ENCODE measurements at places on chromosomes 4 and X. TPM values are rescaled to one million over a fixed set of nuclear protein-coding genes. Genes with fewer than 3 reads are reported as not detected.
A peak's percentile ranks its signal among the peaks of the same experiment; 100 is the strongest.

- DNase-seq, result no peak
- no peak overlapping the region for H3K4me3 ChIP-seq
- H3K4me1 ChIP-seq, result no peaks in the 10 kb centered on the region
- no peak overlapping the region for H3K27ac ChIP-seq
- H3K36me3 ChIP-seq, result no peaks in the 10 kb centered on the region
These were observed 179.9 kb downstream of the GABRG1 start for GRCh38 chr4:45944000-45944399.

GRCh38 chrX:39855748-39856129 lies 242.0 kb downstream of the BCOR start:
- H3K27ac ChIP-seq, result no peak overlapping the region
- no peak overlapping the region for H3K4me3 ChIP-seq
- DNase-seq, result no peak
- no peaks in the 10 kb centered on the region for H3K4me1 ChIP-seq
- no peaks in the 10 kb centered on the region for H3K36me3 ChIP-seq

DNA sequence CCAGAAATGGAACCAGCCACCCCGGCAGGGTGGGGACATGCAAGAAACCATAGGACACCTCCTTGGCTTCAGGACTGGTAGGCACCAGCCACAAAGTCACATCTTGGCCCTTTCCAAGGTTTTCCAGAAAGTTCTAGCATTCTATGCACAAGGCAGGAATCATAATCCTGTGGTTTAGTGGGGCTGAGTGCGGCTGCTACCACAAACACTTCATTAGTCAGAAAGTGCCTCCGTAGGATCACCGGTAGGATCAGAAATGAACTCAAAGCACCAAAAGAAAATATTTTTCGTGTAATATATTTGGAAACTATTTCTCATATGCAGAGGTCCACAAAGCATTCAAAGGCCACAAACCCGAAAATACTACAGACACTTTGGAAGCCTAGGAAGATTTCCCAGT lies 191.7 kb downstream of the PTTG2 start:
- no peaks in the 10 kb centered on the region for H3K36me3 ChIP-seq
- H3K4me3 ChIP-seq, result no peak overlapping the region
- H3K4me1 ChIP-seq, result peaks cover 24% of the 10 kb centered on the region
- no peaks in the 10 kb centered on the region for H3K27me3 ChIP-seq

GRCh38 chr4:119526786-119527550 lies 101.6 kb downstream of the PDE5A start:
- H3K36me3 ChIP-seq, result no peaks in the 10 kb centered on the region
- no peaks in the 10 kb centered on the region for H3K27me3 ChIP-seq
- DNase-seq, result no peak
- H3K27ac ChIP-seq, result no peak overlapping the region
- H3K4me3 ChIP-seq, result no peak overlapping the region
- H3K4me1 ChIP-seq, result no peaks in the 10 kb centered on the region

DNA sequence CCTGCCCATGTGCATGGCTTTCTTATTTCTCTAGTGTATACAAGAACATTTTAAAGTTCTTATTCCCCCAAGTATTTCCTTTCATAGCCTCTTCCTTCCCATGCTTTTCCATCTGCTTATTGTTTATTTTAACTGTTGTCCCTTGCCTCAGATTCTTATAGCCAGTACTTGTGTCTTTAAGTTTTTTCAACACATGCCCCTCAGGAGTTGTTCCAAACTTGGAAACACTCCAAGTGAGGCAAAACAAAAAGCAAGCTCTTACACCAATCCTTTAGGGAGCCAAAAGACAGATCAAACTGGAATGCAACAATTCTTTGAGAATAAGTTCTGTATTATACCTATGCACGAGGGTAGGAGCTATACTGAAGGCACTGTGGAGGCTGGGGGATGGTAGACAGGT lies 222.0 kb upstream of the STK26 start:
- no peak overlapping the region for H3K4me3 ChIP-seq
- DNase-seq, result no peak
- H3K27me3 ChIP-seq, result no peaks in the 10 kb centered on the region
- H3K27ac ChIP-seq, result no peak overlapping the region

DNA sequence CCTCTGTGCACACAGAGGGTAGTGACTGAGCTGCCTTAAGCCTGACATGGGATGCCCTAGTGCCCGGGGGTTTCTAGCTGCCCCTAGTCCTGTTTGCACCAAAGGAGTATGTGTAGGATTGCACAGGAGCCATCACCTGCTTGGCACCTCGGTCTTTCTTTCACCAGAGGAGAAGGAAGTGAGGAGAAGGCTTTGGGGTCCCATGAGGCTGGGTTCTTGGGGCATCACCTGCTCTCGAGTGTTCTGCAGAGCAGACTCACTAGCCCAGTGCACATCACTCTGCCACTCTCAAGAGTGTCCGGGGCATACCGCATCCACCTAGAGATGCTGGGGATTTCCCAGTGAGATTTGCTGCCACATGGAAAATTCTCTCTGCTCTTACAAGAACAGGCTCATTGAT lies 40.5 kb upstream of the GPR78 start:
- no peaks in the 10 kb centered on the region for H3K36me3 ChIP-seq
- H3K4me3 ChIP-seq, result no peak overlapping the region
- no peaks in the 10 kb centered on the region for H3K27me3 ChIP-seq
- H3K4me1 ChIP-seq, result peaks cover 62% of the 10 kb centered on the region
- no peak for DNase-seq
- H3K27ac ChIP-seq, result peak overlapping the region; percentile 86

DNA sequence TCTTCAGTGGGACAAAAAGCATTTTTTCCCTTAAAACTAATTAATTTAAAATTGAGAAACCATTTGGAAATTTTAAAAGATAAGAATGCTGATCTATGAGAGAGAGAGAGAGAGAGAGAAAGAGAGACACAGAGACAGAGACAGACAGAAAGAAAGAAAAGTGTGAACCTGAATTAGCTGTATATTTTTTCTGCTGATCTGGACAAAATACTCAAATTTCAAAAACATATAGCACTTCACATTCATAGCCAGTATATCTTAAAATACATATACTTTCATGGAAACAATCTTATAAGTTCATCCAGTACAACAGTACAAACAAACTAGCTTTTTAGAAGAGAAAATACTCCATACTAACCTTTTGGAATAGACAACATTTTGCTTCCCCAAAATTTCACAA lies 18.4 kb downstream of the ENOX2 start:
- peaks cover 2% of the 10 kb centered on the region for H3K4me1 ChIP-seq
- H3K36me3 ChIP-seq, result no peaks in the 10 kb centered on the region
- DNase-seq, result no peak
- H3K27me3 ChIP-seq, result no peaks in the 10 kb centered on the region
- no peak overlapping the region for H3K4me3 ChIP-seq
- H3K27ac ChIP-seq, result no peak overlapping the region

GRCh38 chrX:152343306-152343705 lies 107.8 kb downstream of the GABRA3 start:
- H3K4me1 ChIP-seq, result 0 out of 2 replicates have a peak, but pooled peaks cover 4% of the 10 kb centered on the region
- H3K27me3 ChIP-seq, result no peaks in the 10 kb centered on the region
- DNase-seq, result no peak

GRCh38 chrX:67328476-67328875 lies 215.3 kb upstream of the AR start:
- H3K4me1 ChIP-seq, result no peaks in the 10 kb centered on the region
- no peak overlapping the region for H3K27ac ChIP-seq
- H3K4me3 ChIP-seq, result no peak overlapping the region
- H3K36me3 ChIP-seq, result no peaks in the 10 kb centered on the region
- no peak for DNase-seq
- no peaks in the 10 kb centered on the region for H3K27me3 ChIP-seq

DNA sequence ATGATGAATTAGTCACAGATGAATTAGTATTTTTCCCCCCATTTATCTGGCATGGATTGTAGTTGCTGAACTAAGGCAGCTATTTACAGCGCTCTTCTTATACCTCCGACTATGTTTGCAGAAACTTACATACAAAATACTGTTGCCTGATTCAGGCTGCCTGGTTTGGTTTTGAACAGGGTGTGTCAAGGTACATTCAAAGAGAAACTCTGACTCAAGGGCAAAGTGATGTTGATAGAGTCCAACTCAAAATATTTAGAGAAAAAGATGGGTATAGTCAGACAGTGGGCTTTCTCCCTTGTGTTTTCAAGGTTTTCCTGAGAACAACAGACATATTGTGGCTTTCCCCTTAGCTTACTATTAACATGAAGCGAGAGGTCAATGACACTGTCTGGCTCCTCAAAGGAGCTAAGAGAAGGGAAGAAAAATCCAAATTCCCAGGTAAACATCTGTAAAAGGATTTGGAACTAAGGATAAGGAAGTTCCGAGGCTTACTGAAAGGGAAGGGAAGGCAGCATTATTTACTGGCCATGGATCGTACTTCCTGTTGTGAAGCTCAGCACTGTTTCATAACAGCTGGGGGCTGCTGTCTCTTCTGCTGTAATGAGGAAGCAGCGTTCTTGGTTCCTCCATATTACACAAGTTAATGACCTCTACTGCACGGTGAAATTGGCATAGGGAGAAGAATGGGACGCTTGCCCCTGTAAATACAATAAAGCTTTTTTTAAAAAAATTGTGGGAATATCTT lies 30.9 kb downstream of the FAM9C start:
- peaks cover 34% of the 10 kb centered on the region for H3K4me1 ChIP-seq
- H3K27ac ChIP-seq, result peak overlapping the region; percentile 34
- DNase-seq, result no peak
- no peaks in the 10 kb centered on the region for H3K36me3 ChIP-seq

GRCh38 chrX:18946157-18946556 lies 37.8 kb downstream of the PHKA2 start:
- no peak for DNase-seq
- H3K27me3 ChIP-seq, result no peaks in the 10 kb centered on the region
- H3K4me1 ChIP-seq, result no peaks in the 10 kb centered on the region
- no peak overlapping the region for H3K4me3 ChIP-seq
- no peak overlapping the region for H3K27ac ChIP-seq

GRCh38 chrX:11688201-11688600 lies 22.5 kb upstream of the ARHGAP6 start:
- H3K36me3 ChIP-seq, result no peaks in the 10 kb centered on the region
- no peaks in the 10 kb centered on the region for H3K4me1 ChIP-seq
- DNase-seq, result no peak
- H3K27me3 ChIP-seq, result no peaks in the 10 kb centered on the region
- H3K4me3 ChIP-seq, result no peak overlapping the region

GRCh38 chr4:22029803-22030202 lies 81.2 kb upstream of the KCNIP4 start:
- no peaks in the 10 kb centered on the region for H3K27me3 ChIP-seq
- H3K27ac ChIP-seq, result no peak overlapping the region
- DNase-seq, result no peak
- H3K4me3 ChIP-seq, result no peak overlapping the region
- H3K4me1 ChIP-seq, result no peaks in the 10 kb centered on the region

GRCh38 chr4:25234390-25235370 lies 847 bp downstream of the PI4K2B start:
- H3K27ac ChIP-seq, result peak overlapping the region; percentile 26
- H3K27me3 ChIP-seq, result no peaks in the 10 kb centered on the region
- H3K4me1 ChIP-seq, result peaks cover 6% of the 10 kb centered on the region
- no peaks in the 10 kb centered on the region for H3K36me3 ChIP-seq
- peak; percentile 46 for DNase-seq

DNA sequence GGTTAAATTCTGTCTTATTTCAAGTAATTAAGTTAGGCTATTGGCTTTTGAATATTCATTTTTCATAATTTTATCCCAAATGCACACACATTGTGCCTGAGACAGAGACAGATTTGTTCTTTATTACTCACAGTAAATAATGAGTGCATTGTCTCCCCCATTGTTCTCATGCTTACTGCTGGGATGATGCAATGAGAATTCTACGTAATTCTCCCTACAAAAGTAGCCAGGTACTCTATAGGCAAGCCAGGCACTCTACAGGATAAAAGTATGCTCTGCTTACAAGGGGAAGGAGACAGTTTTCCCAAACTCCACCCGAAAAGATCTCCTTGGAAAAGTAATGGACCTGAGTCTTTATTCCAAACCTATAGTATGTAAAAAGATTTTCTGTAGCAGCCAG lies 1890.7 kb upstream of the PCDH10 start:
- no peak overlapping the region for H3K4me3 ChIP-seq
- no peaks in the 10 kb centered on the region for H3K4me1 ChIP-seq
- no peaks in the 10 kb centered on the region for H3K36me3 ChIP-seq
- DNase-seq, result no peak
- H3K27ac ChIP-seq, result no peak overlapping the region
- no peaks in the 10 kb centered on the region for H3K27me3 ChIP-seq

- H3K27ac ChIP-seq, result peak overlapping the region; percentile 56
- peak; percentile 62 for DNase-seq
- no peaks in the 10 kb centered on the region for H3K36me3 ChIP-seq
- peaks cover 25% of the 10 kb centered on the region for H3K4me1 ChIP-seq
- H3K4me3 ChIP-seq, result no peak overlapping the region
These were observed 212.9 kb downstream of the CBR4 start for GRCh38 chr4:168797194-168797593.

DNA sequence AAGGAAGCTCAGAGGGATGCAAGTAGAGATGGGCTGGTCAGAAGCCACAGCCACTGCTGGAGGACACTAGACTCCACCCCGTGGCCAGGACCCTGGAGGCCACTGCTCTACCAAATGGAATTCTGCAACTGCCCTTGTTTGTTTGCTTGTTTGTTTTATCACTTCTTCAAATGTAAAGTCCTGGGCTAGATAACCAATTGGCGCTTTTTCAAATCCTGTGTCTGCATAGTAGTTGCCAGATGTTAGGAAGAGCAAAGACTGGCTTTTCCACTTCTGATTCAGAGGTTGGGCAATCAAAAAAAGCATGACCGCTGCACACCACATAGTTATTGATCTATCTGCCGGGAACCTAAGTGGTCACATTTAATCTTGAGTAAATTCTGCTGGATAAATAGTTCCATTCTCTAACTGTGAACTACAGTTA lies 255.2 kb upstream of the SFRP2 start:
- H3K4me3 ChIP-seq, result no peak overlapping the region
- no peaks in the 10 kb centered on the region for H3K4me1 ChIP-seq
- no peak overlapping the region for H3K27ac ChIP-seq
- H3K27me3 ChIP-seq, result no peaks in the 10 kb centered on the region
- no peaks in the 10 kb centered on the region for H3K36me3 ChIP-seq
- peak; percentile 35 for DNase-seq

DNA sequence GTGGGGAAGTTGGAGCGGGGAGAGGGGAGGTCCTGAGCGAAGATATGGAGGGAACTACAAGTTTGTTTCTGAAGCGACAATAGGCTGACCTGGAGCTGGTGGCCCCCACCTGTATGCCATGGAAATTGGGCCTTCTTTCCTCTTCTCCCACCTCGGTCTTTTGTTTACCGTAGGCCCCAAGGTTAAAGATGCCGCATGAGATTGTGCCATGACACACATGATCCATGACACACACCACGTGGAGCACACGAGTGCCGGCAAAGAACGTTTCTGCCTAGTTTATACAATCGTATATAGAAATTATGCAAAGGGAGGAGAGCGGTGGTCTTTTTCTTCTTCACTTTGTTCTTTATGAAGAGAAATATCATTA lies 408 bp downstream of the TMEM33 start:
- no peaks in the 10 kb centered on the region for H3K27me3 ChIP-seq
- H3K36me3 ChIP-seq, result peaks cover 18% of the 10 kb centered on the region
- no peak for DNase-seq
- H3K4me1 ChIP-seq, result peaks cover 42% of the 10 kb centered on the region

Gene XKRX
- 1.2 TPM for total RNA-seq

Gene BRS3
- total RNA-seq, result not detected

Gene CFP
- total RNA-seq, result 0.53 TPM

Gene ASB12
- total RNA-seq, result not detected

Gene GRIA2
- total RNA-seq, result not detected

Gene WAS
- 0.22 TPM for total RNA-seq

Gene PROM1
- total RNA-seq, result not detected

Gene LINC00632
- total RNA-seq, result 0.46 TPM

Gene PPP1R3F
- total RNA-seq, result 5.2 TPM

Gene DNAAF6
- not detected for total RNA-seq

Gene SPANXC
- total RNA-seq, result 13.5 TPM

All from PC-9 (cell line).